Psoas muscle (tissue), 8 donors: ENCODE measurements at places on chromosomes 3 and 15.
A peak's percentile ranks its signal among the peaks of the same experiment; 100 is the strongest.

- H3K27me3 ChIP-seq: no peaks in the 10 kb centered on the region
- peaks cover 14% of the 10 kb centered on the region for H3K36me3 ChIP-seq
Measured at GRCh38 chr3:130746246-130747039, at the start of gene PIK3R4. Gene PIK3R4 (minus strand): TSS chr3:130746829. CDS start chr3:130745218, 1,611 bp downstream.

DNA sequence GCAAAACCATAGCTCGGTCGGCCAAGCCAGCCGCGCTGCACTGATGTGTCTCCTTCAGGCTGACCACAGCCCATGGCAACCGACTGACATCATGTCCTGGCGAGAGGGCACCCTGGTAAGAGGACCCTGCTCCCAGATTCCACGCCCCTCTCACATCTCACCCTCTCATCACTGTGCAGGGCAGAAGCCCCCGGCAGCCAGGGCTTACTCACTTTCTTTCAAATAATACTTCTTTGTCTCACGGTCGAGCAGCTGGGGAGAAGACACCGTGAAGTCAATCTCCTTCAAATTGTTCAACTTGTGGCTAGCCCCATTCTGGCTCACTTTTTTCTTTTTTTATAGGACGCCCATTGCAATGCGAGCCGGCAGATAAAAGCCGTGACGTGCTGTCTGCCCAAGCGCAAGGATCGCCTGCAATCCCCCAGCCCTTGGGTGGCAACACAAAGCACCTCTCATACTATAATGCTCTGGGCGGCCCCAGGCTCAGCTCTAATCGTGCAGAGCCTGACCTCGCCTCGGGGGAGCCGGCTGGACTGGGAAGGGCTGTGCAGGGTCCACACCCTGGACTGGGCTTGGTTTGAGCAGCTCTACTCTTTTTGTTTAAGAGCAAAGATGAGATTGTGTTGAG, 33.6 kb downstream of the VGLL4 start:
- DNase-seq: peak; percentile 37
- peak overlapping the region; percentile 33 for H3K4me3 ChIP-seq
- H3K36me3 ChIP-seq: no peaks in the 10 kb centered on the region
- peaks cover 91% of the 10 kb centered on the region for H3K4me1 ChIP-seq
- H3K27ac ChIP-seq: peak overlapping the region; percentile 57

DNA sequence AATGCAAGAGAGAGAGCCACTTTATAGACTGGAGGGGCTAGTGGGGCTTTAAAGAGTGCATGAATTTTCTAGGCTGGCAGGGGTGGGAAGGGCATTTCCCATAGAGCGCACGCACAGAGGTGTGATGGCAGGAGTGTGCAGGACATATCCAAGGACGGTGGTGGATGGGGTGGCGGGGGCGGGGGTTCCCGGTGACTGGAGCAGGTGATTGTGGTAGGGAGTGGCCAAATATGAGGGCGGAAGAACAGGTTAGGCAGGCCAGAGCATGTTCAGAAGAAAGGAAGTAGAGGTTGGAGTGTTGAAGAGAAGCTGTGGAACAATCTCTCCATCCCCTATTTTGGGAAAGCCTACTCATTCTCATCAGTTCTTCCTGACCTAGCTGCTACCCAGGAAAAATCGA, 18.1 kb downstream of the FAM81A start:
- H3K4me1 ChIP-seq: no peaks in the 10 kb centered on the region
- H3K27ac ChIP-seq: no peak overlapping the region
- no peak overlapping the region for H3K4me3 ChIP-seq
- no peak for DNase-seq

DNA sequence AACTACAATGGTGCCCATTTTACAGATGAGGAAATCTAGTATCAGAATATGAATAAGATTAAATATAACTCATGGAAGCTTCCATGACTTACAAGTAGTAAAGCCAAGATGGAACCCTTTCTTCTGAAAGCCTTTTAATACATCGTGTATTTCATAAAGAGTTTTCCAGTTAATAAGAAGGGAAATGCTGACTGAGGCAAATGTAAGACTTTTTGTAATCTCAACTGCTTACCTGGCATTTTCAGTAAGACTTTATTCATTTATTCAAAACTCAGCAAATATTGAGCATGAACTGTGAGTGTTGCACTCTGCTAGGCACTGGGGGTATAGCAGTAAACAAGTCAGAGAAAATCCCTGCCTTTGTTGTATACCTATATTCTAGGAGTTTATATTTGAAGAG, 256.4 kb upstream of the THRB start:
- H3K4me1 ChIP-seq: no peaks in the 10 kb centered on the region
- no peaks in the 10 kb centered on the region for H3K27me3 ChIP-seq
- H3K4me3 ChIP-seq: no peak overlapping the region
- H3K36me3 ChIP-seq: no peaks in the 10 kb centered on the region

DNA sequence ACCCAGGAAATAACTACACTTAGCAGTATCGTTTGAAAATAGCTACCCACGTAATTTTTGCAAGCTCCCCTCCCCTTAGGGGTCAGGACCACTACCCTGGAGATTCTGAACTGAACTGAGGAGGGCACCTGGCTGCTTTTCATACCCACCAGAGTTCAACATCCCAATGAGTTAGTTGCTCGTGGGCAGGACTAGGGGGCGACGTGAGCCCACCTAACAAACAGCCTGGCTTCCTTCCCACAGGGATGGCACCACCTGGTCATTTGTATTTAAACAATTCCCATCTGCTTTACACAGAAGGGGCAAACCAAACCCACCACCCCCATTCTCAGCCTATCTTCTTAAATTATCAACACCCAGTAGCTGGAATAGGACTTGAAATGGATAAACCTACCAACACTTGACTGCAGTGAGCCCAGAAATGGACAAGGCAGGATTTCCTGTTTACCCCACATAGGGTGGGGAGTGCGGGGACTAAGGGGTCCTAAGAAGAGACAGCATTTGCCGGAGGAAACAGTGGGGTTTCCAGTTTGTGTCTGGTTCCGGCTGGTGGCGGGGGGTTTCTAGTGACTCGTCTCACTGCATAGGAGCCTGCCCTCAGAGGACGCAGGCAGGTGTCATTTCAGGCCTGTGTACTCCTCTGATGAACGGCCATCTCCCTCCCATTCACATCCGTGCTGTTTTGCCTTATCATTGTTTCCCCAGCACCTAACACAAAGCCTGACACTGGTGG, 11.6 kb upstream of the VGLL4 start:
- no peaks in the 10 kb centered on the region for H3K27me3 ChIP-seq
- no peak overlapping the region for H3K4me3 ChIP-seq
- no peaks in the 10 kb centered on the region for H3K36me3 ChIP-seq
- H3K27ac ChIP-seq: no peak overlapping the region

DNA sequence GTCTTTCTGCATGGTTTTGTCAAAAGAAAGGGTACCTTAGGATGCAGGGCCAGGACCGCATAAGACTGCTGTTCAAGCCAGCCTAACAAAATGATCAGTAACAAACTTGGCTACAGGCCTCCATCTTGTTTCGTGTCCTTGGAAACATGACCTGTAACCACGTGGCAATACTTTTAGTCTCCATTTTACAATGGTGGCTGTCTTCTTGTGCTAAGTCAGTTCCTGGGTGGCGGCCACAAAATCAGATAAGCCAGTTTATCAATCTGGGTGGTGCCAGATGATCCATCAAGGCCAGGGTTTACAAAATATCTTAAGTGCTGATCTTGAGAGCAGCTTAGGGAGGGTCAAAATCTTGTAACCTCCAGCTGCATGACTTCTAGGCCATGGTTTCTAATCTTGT, 57.1 kb upstream of the GK5 start:
- H3K27ac ChIP-seq: no peak overlapping the region
- H3K36me3 ChIP-seq: no peaks in the 10 kb centered on the region
- DNase-seq: no peak

GRCh38 chr15:56098195-56098863, 104.9 kb upstream of the NEDD4 start:
- H3K27ac ChIP-seq: peak overlapping the region; percentile 79
- DNase-seq: no peak
- H3K4me3 ChIP-seq: no peak overlapping the region

DNA sequence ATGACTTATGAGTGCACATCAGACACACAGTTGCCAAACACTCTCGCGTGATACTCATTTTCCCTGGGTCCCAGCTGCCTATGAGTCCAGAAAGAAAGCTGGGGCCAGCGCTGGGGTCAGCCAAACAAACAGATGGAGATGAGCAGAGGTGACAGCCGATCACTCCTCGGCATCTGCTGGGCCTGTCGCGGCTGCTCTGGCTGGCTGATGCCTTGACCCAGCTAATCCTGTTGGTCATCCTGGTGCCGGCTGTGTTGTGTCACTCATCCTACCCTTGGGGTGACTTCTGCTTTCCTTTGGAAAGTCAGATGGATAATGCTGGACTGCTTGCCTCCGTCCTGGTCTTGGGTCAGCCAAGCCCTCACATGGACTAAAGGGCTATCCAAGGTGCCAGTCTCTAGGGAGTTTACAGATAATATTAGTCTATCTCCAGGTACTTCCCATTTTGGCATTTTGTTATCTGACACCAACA, 105.3 kb upstream of the PDZRN3 start:
- no peak overlapping the region for H3K4me3 ChIP-seq
- peak; percentile 94 for DNase-seq
- H3K36me3 ChIP-seq: no peaks in the 10 kb centered on the region
- no peaks in the 10 kb centered on the region for H3K27me3 ChIP-seq

DNA sequence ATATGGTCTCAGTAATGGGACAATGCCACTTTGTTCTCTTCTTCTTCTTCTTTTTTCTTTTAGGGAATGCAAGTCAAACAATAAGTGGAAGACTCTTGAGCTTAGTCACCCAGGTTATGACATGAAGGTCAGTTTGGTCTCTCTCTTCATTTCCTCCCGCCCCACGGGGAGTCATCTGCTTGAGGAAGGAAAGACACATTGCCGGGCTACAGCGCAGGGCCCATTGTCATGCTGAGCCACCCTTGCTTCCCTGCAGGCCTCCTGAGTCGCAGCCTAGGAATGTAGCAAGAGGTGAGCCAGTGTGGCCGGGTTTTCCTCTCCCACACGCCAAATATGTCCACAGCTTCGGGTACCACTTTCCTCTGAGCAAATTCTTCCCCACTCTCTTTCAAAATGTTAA, 47.6 kb downstream of the RAP2B start:
- no peak overlapping the region for H3K27ac ChIP-seq
- no peaks in the 10 kb centered on the region for H3K27me3 ChIP-seq
- no peaks in the 10 kb centered on the region for H3K36me3 ChIP-seq
- no peaks in the 10 kb centered on the region for H3K4me1 ChIP-seq
- no peak overlapping the region for H3K4me3 ChIP-seq

- no peak overlapping the region for H3K27ac ChIP-seq
- no peaks in the 10 kb centered on the region for H3K27me3 ChIP-seq
- no peak for DNase-seq
- H3K4me1 ChIP-seq: no peaks in the 10 kb centered on the region
Measured at GRCh38 chr3:169526246-169526645, 137.3 kb downstream of the MECOM start.

- DNase-seq: no peak
- H3K36me3 ChIP-seq: no peaks in the 10 kb centered on the region
- H3K27me3 ChIP-seq: no peaks in the 10 kb centered on the region
- H3K4me1 ChIP-seq: peaks cover 3% of the 10 kb centered on the region
Measured at GRCh38 chr3:194023501-194024280, 112.3 kb upstream of the HES1 start.

GRCh38 chr3:141681390-141681780, 56.7 kb upstream of the RNF7 start:
- no peaks in the 10 kb centered on the region for H3K27me3 ChIP-seq
- H3K4me1 ChIP-seq: no peaks in the 10 kb centered on the region
- no peak overlapping the region for H3K27ac ChIP-seq
- no peak overlapping the region for H3K4me3 ChIP-seq
- no peak for DNase-seq

DNA sequence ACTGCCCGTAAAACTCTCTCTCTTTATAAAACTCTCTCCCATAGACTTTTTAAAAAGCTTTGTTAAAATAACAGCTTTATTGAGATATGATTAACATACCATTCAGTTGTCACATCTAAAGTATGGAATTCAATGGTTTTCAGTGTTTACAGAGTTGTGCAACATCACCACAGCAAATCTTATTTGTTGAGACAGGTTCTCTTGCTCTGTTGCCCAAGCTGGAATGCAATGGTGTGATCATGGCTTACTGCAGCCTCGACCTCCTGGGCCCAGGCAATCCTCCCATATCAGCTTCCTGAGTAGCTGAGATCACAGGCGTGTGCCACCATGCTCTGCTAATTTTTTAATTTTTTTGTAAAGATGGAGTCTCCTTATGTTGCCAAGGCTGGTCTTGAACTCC, 35.9 kb upstream of the TRAK1 start:
- peak overlapping the region; percentile 80 for H3K27ac ChIP-seq
- H3K27me3 ChIP-seq: no peaks in the 10 kb centered on the region
- H3K4me1 ChIP-seq: peaks cover 60% of the 10 kb centered on the region
- DNase-seq: no peak

GRCh38 chr3:179608931-179609720, 4.5 kb downstream of the NDUFB5 start:
- DNase-seq: no peak
- no peaks in the 10 kb centered on the region for H3K27me3 ChIP-seq
- H3K4me1 ChIP-seq: peaks cover 17% of the 10 kb centered on the region
- H3K27ac ChIP-seq: no peak overlapping the region

DNA sequence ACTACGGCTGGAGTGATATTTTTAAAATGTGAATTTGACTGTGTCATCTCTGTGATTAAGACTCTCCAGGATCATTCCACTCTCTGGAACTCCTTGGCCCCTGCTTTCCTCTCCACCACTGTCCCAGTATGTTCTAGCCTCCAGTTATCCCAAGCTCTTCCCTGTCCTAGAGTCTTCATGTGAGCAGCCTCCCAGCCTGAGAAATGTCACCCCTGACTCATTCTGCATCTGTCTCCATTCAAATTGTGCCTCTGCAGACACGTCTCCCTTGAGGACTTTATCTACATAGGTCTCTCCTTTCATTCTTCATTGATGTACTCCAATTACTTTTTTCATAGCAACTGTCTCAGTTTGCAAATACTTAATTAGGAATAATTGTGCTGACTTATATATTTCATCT, 317.7 kb upstream of the ADAMTS9 start:
- H3K4me1 ChIP-seq: no peaks in the 10 kb centered on the region
- no peak overlapping the region for H3K4me3 ChIP-seq
- no peak overlapping the region for H3K27ac ChIP-seq
- H3K36me3 ChIP-seq: no peaks in the 10 kb centered on the region
- DNase-seq: no peak

DNA sequence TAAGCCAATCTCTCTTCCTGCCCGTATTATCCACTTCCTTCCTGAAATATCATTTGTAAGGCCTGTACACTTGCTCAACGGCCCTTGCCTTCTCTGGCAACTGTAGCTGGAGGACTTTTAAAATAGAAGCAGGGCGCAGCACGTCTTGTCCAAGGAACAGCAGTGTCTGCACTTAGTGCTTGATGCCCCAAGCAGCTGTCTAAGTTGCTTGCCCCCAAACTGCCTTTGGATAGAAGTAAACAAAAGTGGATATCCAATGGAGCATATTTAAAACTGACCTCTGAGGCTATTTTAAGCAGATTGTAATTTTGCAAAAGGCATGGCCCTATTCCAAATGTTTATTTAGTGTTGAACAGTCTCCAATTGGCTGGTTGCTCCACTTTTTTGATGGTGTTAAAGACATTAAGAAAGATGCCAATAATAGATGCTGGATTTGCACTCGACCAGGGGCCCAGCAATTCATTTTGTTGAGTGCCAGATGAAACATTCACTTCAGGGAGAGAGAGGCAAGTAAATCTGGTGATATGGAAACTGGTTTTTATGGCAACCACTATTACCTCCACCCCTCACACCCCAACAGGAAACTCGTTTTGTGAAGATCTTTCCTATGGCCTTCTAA, 526.8 kb upstream of the TBL1XR1 start:
- peaks cover 55% of the 10 kb centered on the region for H3K4me1 ChIP-seq
- peak overlapping the region; percentile 82 for H3K27ac ChIP-seq
- peak; percentile 72 for DNase-seq
- no peaks in the 10 kb centered on the region for H3K36me3 ChIP-seq

- H3K27me3 ChIP-seq: no peaks in the 10 kb centered on the region
- H3K4me3 ChIP-seq: no peak overlapping the region
- H3K36me3 ChIP-seq: no peaks in the 10 kb centered on the region
- H3K4me1 ChIP-seq: no peaks in the 10 kb centered on the region
Measured at GRCh38 chr3:139112230-139112558, 67.5 kb upstream of the PRR23C start.
